Psoas muscle (tissue), 8 donors: ENCODE measurements at places on chromosomes 4 and X. TPM values are rescaled to one million over a fixed set of nuclear protein-coding genes. Genes with fewer than 3 reads are reported as not detected.

GAGE12H gene
- total RNA-seq = not detected

SH3BGRL gene
- total RNA-seq = 10.0 TPM

GPRASP1 gene
- 1.2 TPM for total RNA-seq

GPAT3 gene
- total RNA-seq = 18.9 TPM

- H3K36me3 ChIP-seq = no peaks in the 10 kb centered on the region
- peak overlapping the region; percentile 51 for H3K27ac ChIP-seq
- no peak overlapping the region for H3K4me3 ChIP-seq
- DNase-seq = no peak
- H3K27me3 ChIP-seq = no peaks in the 10 kb centered on the region
- H3K4me1 ChIP-seq = no peaks in the 10 kb centered on the region
Observed at GRCh38 chrX:119685225-119686066, 7.5 kb downstream of the SEPTIN6 start.

DNA sequence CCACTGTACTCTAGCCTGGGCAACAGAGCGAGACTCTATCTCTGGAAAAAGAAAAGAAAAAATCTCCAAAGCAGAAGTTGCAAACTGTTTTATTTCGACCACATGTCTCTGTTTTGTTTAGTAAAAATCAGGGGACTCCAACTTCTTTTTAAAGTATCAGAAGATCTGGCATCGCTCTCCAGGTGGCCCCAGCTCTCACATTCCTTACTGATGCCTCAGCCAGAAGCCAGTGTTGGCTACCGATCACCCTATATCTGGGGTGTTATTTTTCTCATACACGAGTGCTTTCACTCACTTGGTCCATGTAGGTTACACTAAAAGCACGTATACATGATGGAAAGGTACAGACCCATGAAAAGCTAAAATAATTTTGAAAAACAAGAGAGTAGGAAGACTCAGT is 8.3 kb downstream of the MPP1 start:
- no peak for DNase-seq
- H3K27me3 ChIP-seq = no peaks in the 10 kb centered on the region
- no peaks in the 10 kb centered on the region for H3K36me3 ChIP-seq
- H3K4me3 ChIP-seq = no peak overlapping the region
- no peak overlapping the region for H3K27ac ChIP-seq
- H3K4me1 ChIP-seq = peaks cover 5% of the 10 kb centered on the region

DNA sequence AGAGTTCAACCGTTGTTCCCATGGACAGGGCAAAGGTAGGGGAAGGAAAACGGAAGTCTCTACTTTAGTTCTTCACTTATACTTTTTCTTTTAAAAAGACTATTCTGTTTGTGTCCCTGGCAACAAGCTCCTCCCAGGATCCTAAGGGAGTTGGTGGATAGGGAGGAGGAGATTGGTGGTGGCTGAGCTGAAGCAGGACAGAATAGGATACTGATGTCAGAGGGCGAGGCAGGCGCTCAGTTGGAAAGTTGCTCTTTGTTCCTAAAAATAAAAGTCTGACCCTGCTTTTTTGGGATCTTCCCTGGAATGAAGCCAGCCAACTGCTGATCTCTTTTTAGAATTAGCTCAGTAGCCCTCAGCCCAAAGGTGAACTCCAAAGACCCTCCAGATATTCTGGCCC is 104.7 kb downstream of the MGST2 start:
- H3K36me3 ChIP-seq = no peaks in the 10 kb centered on the region
- H3K4me1 ChIP-seq = peaks cover 33% of the 10 kb centered on the region
- no peaks in the 10 kb centered on the region for H3K27me3 ChIP-seq
- H3K27ac ChIP-seq = peak overlapping the region; percentile 79
- no peak for DNase-seq
